ENCODE measurements at places on chromosomes 6 and 20. TPM values are rescaled to one million over a fixed set of nuclear protein-coding genes. Genes with fewer than 3 reads are reported as not detected.

Gene JAG1
- total RNA-seq, result 8.2 TPM

Gene KCNQ2
- not detected for total RNA-seq

Gene CD93
- total RNA-seq, result not detected

Gene DOK5
- total RNA-seq, result not detected

Gene EYS
- total RNA-seq, result not detected

Gene SLC22A16
- total RNA-seq, result not detected
